ENCODE measurements at places on chromosomes 4 and X. TPM values are rescaled to one million over a fixed set of nuclear protein-coding genes. Genes with fewer than 3 reads are reported as not detected.

The GNRHR gene
- 0.26 TPM for total RNA-seq

The LRAT gene
- total RNA-seq = 0.19 TPM

The CFP gene
- 0.83 TPM for total RNA-seq

The TSPAN7 gene
- 23.9 TPM for total RNA-seq

The NPY2R gene
- total RNA-seq = not detected

The PRDM8 gene
- total RNA-seq = 6.1 TPM

The COL4A6 gene
- 3.0 TPM for total RNA-seq

The PRDM5 gene
- total RNA-seq = 5.9 TPM

The PTTG2 gene
- 1.1 TPM for total RNA-seq

The TCEAL7 gene
- not detected for total RNA-seq

The NXF2B gene
- not detected for total RNA-seq

The TCEAL4 gene
- 9.8 TPM for total RNA-seq

The HOPX gene
- 325 TPM for total RNA-seq

The NEUROG2 gene
- total RNA-seq = not detected

The TCP11X2 gene
- total RNA-seq = not detected

The GRXCR1 gene
- not detected for total RNA-seq

The TLR6 gene
- 2.1 TPM for total RNA-seq

The F8 gene
- 7.4 TPM for total RNA-seq

The GPR173 gene
- 0.09 TPM for total RNA-seq

The GYG2 gene
- 0.42 TPM for total RNA-seq

The SCRG1 gene
- total RNA-seq = not detected

The CCDC120 gene
- total RNA-seq = 11.7 TPM

The CCDC149 gene
- total RNA-seq = 9.6 TPM

The FAM53A gene
- 0.53 TPM for total RNA-seq

The KLHL4 gene
- 0.47 TPM for total RNA-seq

The CYLC1 gene
- not detected for total RNA-seq

The P2RY4 gene
- total RNA-seq = not detected

The TMEM271 gene
- not detected for total RNA-seq

The TLR10 gene
- 0.38 TPM for total RNA-seq

The AKAP14 gene
- not detected for total RNA-seq

The SAGE1 gene
- total RNA-seq = not detected

The MAGEB10 gene
- total RNA-seq = not detected

The SH3RF1 gene
- 3.9 TPM for total RNA-seq

The SPACA5 gene
- total RNA-seq = not detected

The CXCL6 gene
- total RNA-seq = 9.4 TPM

The CT55 gene
- total RNA-seq = not detected

The FAM47C gene
- not detected for total RNA-seq

The IL15 gene
- total RNA-seq = 5.9 TPM

The SULT1B1 gene
- 1.1 TPM for total RNA-seq

The CSAG1 gene
- total RNA-seq = not detected

The HS6ST2 gene
- 7.6 TPM for total RNA-seq

The VCX2 gene
- not detected for total RNA-seq

The USP9X gene
- 36.7 TPM for total RNA-seq
